ENCODE measurements at places on chromosomes 6 and 20.

DNA sequence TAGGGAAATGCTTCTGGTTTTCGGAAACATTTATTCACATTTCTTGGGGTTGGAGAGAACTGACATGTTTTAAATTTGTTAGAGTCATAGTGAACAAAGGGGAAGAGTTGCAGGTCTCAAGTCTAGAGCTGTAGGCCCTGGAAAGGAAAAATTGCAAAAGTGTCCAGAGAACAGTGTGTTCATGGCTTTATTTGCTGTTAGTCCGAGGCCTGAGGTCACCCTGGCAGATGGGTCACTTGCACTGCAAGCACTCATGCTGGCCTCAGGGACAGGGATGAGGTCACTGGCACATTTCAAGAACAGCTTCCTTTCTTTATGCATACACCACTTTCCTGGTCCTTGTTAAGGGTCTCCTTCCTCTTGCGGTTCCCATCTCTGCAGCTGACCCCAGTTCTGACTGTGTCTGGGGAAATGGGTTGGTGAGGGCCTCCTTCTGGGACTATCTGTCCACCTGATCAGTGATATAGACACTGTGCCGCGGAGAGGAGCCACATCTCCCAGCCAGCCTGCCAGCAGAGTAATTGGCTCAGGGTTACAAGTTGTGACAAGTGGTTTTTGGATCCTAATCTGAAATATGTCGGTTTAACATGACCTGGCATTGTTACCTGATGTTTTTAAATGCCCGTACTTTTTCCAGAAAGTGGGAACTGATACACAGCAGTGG is 194.0 kb downstream of the EYA4 start:
- DNase-seq: no peak

DNA sequence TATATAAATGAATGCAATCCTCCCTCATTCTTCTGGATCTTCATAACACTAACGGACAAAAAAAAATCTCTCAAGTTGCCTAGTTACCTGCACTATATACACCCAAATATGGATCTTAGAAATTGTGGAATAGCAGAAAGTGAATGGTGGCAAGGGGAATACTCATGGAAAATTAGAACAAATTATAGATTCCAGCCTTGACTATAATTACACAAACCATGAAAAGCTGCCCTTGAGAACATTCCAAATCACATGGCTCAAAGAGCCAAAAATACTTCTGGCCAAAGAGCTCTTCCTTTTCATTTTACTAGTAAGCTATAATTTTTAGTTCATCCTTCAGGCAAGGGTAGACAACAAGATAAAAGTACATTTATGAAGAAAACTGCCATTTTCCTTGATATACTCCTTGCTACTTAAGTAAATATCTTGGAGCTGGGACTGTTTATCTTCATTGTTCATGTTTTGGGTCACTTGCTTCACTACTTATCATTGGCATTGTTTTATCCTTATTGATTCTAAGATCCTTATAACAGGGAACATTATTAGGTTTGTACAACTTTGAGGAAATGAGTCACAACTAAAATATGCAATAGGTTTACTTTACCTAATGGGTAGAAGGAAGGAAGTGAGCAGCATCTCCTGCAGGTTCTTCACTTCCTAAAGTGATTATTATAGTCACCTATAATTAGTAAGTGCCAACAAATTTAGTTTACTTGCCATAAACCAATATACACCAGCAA is 6.4 kb upstream of the MTRES1 start:
- DNase-seq: no peak

- DNase-seq: no peak
Measured at GRCh38 chr20:51163996-51164600, 141.2 kb upstream of the KCNG1 start.

DNA sequence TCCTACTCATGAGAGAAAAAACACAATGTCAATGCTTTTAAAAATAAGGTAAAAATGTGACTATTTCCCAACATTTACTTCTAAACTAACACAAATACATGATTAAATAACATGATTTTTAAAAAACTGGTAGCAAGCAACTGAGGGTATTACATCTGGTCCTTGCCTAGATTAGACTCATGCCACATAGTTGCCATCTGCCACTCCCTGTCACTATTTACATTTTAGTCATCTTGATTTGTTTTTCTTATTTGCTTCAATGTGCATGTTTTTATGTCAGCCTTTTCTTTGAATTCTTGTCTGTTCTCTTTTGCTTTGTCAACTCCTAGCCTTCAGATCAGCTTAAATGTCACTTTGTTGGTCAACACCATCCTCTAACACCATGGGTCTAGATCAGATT is 207.0 kb upstream of the SIM1 start:
- DNase-seq: no peak

DNA sequence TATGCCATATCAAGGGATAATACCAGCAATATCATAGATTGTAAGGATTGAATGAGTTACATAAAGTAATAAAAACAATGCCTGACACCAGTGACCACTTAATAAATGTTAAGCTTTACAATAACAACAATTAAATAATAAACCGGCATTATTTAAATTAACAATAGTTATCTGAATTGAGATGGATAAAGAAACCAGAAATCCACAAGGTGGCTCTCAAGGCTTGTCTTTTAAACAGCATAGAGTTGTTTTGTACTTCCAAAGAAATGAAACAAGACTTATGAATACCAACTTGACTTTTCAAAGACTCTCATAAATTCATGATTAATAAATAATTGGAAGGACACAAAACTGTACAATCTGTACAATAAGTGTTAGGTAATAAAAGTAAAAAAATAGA is 203.1 kb downstream of the ASCC3 start:
- no peak for DNase-seq

GRCh38 chr6:2993755-2994317 is 5.9 kb upstream of the NQO2 start:
- no peak for DNase-seq
